ENCODE measurements at places on chromosomes 16 and 17.

- DNase-seq = no peak
Observed at GRCh38 chr16:65545413-65545956, 423.6 kb upstream of the CDH11 start.

DNA sequence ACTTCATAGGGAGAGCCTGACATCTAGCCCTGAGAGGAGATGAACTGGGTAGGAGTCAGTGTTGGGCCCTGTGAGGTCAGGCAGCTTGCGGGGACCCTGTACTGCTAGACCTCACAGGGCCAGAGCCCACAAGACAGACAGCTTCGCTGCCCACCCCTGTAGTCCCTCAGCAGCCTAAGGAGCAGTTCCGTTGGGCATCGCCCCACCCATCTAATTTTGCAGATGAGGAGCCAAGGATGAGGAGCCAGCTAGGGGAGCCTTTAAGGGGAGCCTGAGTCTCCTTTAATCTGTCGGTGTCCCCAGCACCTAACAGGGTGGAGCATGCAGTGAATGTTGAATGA lies 755 bp upstream of the TUFM start:
- no peak for DNase-seq

DNA sequence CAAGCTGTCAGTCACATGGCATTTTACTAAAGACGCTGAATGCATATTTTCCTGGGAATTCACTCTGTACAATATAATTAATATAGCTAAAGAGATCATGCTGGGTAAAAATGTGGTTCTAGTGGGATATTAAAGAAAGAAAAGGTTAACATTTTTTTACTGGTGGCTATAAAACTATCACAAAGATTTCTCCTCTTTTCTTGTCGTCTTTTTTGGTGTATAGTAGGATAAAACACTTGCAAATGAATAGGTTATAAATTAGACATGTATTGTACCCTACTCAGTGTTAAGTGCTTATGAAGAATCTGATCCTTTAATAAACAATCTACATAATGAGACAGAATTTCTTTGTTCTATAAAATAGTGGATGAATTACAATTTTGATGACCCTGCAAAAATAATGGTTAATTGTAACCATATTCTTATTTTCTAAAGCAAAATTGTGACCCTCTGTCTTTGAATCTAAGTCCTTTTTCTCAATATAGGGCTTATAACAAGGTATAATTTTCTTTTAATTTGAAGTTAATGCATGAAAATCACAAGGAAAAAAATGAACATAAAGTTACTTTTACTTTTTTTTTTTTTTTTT lies 1540.4 kb upstream of the GOT2 start:
- DNase-seq = no peak

DNA sequence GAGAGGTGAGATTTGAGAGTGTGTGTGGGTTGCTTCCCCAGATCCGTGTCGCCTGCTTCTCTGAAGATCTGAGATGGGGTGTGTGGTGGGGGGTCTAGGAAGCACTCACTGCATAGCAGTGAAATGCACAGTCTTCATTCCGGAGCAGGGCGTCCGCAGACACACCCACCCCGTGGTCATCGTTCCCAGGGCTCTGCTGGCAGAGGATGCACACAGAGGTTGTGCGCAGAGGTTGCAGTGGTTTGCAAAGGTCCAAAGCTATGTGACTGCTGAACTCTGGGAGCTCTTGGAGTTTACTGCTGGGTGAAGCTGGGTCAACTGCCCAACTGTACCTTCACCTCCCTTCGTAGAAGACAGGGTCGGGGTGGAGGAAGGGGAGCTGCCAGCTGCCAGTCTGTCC lies 135.3 kb downstream of the SNX29 start:
- DNase-seq = no peak

DNA sequence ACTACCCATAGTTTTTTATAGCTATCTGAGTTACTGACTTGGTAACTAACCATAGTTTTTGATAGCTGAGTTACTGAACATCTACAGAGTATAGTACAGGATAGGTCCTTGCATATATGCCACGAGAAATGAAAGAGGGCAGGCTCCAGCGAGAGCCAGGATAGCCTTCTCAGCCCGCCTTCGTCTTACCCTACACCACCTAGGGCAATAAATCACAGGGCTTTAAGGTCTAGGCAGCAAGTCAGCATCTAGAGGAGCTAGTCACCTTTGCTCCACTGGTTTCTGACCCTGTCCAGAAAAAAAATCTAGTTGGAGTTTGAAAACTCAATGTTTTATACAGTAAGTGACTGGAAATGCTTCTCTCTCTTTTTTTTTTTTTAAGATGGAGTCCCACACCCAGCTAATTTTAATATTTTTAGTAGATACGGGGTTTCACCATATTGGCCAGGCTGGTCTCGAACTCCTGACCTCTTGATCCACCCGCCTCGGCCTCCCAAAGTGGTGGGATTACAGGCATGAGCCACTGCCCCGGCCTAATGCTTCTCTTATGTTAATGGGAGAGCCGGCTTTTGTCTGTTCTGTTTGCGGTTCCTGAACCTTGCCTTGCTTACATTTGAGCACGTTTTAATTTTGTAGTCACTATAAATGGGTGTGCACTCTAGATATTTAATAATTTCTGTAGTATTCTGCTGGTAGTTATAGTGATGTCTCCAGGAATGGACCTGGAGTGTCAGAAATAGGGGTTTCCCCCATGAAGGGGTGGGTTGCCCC lies 2.8 kb downstream of the BFAR start:
- DNase-seq = no peak

DNA sequence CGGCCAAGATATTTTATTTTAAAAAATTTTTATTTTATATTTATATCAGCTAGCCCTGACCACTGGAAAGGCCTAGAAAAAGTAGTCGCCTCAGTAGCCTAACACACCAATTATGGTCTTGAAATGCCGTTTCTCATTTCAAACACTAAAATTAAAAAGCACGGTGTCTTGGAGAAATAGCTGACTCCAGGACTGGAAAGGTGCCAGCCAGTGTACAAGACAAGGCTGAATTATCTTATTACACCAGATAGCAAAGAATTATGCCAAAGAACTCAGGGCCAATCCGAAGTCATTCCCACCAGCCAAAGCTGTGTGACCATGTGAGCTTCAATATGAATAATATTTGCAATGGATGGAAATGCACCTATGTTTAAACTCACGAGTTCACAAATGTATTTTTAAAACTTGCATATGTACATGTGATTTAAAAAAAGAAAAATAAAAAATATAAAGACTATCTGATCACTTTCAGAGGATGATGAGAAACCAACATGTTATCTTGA lies 19.9 kb upstream of the ATP2C2 start:
- DNase-seq = no peak

DNA sequence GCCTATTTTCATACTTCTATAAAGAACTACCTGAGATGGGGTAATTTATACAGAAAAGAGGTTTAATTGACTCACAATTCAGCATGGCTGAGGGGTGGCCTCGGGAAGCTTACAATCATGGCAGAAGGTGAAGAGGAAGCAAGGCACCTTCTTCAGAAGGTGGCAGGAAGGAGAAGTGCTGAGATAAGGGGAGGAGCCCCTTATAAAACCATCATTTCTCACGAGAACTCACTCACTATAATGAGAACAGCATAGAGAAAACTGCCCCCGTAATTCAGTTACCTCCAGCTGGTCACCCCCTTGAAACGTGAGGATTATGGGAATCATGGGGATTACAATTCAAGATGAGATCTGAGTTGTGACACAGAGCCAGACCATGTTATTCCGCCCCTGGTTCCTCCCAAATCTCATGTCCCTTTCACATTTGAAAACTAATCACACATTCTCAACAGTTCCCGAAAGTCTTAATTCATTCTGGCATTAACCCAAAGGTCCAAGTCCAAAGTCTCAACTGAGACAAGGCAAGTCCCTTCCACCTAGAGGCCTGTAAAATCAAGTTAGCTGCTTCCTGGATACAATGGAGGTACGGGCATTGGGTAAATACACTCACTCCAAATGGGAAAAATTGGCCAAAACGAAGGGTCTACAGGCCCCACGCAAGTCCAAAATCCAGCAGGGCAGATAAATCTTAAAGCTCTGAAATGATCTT lies 237.7 kb downstream of the CDH13 start:
- no peak for DNase-seq

GRCh38 chr17:45146166-45146565 lies 2.1 kb upstream of the HEXIM1 start:
- DNase-seq = no peak

DNA sequence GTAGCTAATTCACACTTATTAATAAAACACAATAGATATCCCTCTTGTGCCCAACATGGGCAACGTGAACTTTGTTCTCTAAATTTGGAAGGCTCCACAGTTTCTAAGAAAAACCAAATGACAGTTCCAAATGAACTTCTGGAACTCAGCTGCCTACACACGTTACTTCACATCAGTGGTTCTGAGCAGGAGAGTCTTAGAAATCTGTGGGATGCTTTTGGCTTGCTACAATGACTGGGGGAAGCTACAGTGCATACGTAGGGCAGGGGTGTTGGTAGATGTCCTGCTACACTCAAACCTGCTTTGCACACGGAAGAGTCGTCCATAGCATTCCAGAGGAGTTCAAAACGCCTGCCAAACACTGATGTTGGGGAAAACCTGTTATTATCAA lies 8.0 kb downstream of the TXNDC11 start:
- DNase-seq = no peak

DNA sequence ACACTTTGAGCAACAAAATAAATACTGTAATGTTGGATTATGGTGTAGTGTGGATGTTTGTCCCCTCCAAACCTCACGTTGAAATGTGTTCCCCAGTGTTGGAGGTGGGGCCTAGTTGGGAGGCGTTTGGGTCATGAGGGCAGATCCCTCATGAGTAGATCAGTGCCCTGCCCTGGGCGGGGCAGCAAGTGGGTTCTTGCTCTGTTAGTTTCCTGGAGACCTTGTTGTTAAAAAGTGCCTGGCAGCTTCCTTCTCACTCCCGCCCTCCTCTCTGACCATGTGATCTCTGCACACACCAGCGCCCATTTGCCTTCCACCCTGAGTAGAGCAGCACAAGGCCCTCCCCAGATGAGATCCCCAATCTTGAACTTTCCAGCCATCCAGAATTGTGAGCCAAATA lies 67.7 kb downstream of the MPRIP start:
- no peak for DNase-seq

All from astrocyte of the cerebellum (primary cell).